Urinary bladder (tissue), 4 donors: ENCODE measurements at places on chromosomes 12 and 14. TPM values are rescaled to one million over a fixed set of nuclear protein-coding genes. Genes with fewer than 3 reads are reported as not detected.

- DNase-seq: no peak
These were observed 20.7 kb downstream of the CLSTN3 start for GRCh38 chr12:7150841-7151240.

GRCh38 chr14:36512585-36513003, 7.4 kb downstream of the NKX2-1 start:
- no peak for DNase-seq

MEG3 gene
- total RNA-seq: 530 TPM

AQP2 gene
- not detected for total RNA-seq

CAPZA3 gene
- total RNA-seq: not detected

TSPAN11 gene
- 18.3 TPM for total RNA-seq
